ENCODE measurements at places on chromosomes 1 and 21. TPM values are rescaled to one million over a fixed set of nuclear protein-coding genes. Genes with fewer than 3 reads are reported as not detected.

DNA sequence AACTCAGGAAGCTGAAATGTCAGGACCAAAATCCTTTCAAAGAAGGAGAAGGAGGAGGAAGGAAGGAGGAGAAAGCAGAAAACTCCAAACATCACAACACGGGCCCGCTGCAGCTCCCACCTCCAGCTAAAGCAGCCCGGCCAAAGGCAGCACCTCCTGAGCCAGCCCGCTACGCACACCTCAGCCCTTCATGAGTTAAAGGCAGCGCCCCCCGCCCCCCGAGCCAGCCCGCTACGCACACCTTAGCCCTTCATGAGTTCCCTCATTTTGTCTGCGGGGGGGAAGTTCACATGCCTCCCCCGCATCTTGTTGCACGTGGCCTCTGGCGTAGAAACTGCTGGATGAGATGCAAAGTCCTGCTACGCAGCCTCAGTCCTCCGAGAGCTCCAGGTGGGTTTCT is 90.7 kb upstream of the ARHGEF16 start:
- no peak for DNase-seq

DNA sequence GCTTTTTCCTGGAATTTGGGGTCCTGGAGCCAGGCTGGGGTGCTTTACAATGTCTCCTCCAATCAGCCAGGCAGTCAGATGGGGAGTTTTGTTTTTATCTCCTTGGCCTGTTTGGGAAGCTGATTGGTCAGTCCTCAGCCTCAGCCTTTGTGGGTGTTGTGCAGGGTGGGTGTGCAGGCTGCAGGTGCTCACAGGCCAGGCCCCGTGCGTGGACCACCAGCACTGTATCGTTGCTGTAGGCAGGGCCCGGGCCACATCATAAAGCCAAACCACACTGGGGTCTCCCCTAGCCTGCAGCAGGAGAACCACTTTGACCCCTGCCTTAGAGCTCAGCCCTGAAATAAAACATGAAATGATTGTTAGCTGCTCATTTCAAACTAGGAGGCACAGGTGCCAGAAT is 8.6 kb downstream of the PRDM16 start:
- no peak for DNase-seq

GRCh38 chr1:44543786-44544185 is 130.5 kb downstream of the TMEM53 start:
- no peak for DNase-seq

DNA sequence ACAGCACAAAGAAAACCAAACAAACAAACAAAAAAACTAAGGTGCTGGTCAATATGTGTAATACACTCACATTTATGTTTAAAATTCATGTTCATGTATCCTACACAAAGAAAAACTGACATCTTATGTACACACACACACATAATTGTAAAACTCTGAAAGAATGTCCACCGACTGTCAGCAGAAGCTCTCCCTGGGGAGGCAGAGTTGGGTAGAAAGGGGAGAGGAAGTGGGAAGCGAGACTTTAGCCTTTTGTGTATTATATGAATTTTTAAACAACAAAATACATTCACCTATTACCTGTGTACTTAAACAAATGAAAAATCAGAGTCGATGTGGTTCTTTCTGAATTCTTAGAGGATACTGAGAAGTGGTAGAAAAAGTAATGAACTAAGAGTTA is 88.3 kb downstream of the ABCA4 start:
- DNase-seq, result no peak

DNA sequence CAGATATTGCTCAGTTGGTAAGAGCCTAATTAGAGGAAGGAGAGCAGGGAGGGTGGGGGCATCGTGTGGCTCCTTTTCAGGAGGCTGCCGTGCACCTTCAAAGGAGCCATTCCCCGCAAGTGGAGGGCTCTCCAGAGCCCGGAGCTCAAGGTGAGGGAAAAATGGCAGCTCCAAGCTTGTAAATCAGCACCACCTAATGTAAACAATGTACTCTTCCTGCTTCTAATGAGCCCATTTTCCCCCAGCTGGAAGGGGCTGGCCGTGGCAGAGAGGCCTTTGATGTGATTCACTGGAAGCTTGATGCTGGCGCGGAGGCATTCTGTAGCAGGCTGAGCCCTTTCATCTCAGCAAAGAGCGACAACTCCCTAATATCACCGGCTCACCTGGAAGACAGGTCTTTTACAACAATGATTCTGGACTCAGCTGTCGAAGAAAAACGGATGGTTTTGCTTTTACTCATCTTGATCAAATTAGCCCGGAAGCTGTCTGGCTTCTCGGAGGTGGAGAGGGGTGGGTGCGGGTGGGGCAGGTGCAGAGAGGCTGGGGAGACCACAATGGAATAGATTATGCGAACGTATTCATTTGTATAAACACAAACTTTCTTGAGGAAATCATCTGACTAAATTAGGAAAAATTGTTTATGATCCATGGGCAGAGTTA is 112.5 kb downstream of the RRAGC start:
- DNase-seq, result no peak

DNA sequence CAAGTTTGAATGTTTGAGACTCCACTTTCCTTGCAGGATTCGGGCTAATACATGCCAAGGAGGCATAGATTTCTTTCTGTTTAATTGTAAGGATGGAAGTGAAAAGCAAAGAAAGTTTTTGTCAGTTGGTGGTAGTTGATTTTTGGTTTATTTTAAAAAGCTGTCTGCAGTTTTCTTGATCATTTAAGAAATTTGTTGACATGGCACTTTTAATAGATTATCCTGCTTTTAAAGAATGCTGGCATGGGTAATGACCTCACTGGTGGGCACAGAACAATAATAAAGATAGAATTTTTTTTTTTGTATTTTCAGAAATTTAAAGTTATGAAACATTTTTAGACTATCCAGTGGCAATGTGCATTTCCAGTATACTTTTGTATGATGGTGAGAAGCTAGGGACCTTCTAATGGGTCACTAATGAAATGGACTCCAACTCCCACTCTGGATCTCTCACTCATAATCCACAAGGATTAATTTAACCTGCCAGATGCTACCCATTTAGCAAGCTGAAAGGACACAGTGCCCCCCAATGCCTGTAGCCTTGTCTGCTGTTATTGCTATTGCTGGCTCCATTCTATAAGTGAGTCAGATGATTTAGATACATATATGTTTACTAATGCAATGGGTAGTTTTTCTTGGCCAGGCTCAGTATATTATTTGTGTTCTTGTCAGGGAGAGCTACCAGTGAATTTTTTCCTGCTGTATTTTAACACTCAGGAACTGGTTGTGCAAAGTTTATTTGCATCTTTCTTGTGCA is 190.2 kb upstream of the SGIP1 start:
- DNase-seq, result no peak

DNA sequence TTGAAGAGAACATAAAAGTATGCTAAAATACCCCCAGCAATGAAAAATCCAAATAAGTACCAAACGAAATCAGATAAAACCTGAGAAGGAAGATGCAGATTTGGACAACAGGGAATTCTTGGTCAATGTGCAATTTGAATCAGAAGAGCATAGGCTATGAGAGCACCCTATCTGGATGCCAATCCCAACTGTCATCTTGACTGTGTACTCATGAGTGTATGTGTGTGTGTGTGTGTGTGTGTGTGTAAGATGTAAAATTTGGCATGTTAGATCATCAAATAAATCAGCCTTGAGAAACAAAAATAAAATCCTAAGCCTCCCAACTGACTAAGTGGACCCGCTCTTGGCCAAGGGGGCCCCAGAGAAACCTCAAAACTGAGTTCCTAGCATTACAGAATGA is 18.0 kb upstream of the SPRR2G start:
- no peak for DNase-seq

DNA sequence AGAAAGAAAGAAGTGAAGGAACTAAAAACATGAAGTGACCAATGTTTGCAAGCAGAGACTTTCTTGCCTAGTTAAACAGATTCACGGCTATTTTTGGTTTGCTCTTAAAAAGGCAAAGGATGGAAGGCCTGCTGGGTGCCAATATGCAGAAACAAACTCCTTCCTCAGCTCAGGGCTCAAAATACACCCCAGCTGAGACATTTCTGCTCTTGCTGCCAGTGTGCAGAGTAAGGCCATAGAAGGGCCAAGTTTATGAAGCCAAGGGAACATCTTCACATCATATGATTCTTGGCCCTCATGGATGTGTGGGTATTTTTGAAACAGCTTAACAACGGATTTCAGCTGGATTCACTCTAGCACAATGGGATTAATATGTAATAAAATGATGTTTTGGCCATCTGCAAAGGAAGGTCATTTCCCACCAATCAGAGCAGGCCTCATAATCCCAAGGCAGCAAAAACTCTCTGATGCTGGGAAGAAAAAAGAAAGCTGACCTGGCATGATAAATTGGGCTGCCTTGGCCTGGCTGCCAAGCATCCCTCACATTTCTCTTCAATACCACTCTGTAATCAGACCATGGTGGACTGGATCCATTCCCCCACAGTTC is 70.7 kb downstream of the CAPZB start:
- no peak for DNase-seq

DNA sequence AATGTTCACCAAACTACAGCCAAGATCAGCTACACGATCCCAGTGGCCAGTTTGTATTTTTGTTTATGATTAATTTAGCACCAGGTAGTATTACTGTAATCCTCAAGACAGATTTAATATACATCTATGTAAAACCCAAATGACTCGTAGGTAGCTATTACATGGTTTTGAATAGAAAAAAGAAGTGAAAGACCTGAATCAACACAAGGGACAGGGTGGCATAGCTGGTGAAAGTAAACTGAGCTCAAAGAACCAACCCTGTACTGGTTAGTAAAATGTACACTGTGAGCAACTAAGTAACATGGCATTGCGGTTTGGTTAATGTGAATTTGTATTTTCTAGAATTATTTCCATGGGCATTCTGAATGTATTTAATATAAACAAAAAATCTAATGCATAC is 8.8 kb downstream of the GPATCH2 start:
- no peak for DNase-seq

- DNase-seq, result peak; percentile 77
Observed at GRCh38 chr1:115557715-115558114, 84.1 kb upstream of the VANGL1 start.

DNA sequence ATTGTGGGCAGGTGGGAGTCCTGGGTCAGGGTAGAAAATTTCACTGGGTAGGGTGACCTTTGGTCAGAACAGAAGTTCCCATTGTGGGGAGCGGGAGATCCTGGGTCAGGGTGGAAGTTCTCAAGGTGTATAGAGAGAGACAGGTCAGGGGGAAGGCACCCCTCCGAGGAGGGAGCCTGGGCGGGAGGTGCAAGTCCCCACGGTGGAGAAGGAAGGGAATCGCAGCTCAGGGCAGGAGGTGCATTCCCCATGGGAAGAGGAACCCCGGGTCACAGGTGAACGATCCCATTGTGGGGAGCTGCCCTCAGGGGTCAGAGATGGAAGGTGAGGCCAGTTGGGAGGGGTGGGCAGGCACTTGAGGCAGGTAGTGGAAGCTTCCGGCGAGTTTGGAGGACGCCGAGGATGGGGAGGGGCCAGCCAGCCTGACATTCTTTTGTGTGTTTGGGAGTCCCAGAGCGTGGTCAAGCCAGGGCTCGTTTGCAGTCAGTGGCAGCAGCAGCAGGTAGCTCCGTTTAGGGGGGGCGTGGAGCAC is 637 bp downstream of the LYPLA2 start:
- no peak for DNase-seq

- DNase-seq, result no peak
Observed at GRCh38 chr1:66605419-66605997, 71.6 kb downstream of the SGIP1 start.

Gene OPRD1
- total RNA-seq, result 0.79 TPM

Gene TNFRSF4
- 0.80 TPM for total RNA-seq

Gene WNT3A
- not detected for total RNA-seq

Gene CNN3
- 260 TPM for total RNA-seq

Gene C1orf226
- total RNA-seq, result 34.3 TPM

Measured in A673 (cell line).